ENCODE measurements at places on chromosomes 11 and 22.

DNA sequence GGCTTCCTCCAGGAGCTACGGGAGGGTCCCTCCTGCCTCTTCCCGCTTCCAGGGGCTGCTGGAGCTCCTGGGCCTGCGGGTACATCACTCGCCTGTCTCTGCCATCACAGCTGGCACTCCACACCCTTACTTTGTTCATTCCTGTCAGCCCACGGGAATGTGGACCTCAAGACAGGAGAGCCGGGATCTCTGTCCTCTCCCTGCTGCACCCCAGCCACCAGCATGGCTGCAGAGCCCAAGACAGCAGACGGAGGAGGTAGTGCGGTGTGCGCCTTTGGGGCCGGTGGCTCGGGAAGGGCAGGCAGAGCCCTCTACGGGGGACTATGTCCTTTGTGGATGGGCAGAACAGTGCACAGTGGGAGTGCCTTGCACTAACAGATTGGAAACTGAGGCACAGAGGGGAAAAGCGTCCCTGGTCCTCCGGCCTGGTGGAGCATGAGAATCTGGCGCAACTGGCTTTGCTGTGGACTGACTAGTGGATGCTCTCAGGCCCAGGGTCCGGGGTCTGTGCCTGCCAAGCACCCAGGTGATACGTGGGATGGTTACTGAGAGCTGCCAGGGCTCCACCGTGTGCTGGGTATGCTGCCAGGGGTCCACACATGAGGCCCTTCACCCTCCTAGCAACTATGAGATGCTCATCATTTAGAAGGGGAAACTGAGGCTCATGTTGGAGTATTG, 47.3 kb downstream of the IGF2 start:
- DNase-seq = no peak

DNA sequence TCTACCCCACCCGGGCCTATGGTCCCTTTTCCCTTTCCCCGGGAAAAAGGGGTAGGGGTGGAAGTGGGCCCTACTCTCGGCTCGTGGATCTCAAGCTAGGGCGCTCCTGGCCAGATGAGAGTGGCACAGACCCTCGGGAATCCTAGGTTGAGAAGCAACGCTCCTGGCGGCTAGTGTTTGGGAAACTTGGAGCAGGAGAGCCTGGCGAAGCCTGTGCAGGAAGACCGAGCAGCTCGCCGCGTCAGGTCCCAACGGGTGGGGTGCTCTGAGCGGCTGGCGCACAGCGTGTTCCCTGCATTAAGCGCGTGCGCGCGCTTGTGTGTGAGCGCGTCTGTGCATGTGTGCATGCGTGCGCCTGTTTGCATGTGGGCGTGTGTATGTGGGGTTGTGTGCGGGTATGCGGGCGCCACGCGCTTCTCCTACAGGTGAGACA, 7.1 kb upstream of the FLI1 start:
- peak; percentile 69 for DNase-seq

DNA sequence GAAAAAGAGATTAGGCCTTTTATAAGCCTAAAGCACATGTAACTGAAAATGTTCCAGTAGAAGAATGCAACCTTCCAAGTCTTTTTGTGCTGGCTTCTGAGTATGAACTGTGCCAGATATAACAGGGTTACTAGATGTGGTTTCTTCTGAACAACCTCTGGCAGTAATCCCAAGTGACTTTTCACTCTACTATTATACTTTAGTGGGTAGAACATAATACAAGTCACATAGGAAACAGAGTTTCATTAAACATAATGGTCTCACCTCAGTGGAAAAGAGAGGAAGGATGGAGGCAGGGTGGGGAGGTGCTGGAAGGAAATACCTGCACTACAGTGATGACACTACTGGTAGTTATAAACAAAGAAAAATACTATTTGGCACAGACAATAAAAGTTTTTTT, 81.3 kb downstream of the PHF21A start:
- DNase-seq = no peak

GRCh38 chr11:109769858-109770257, 323.3 kb upstream of the ZC3H12C start:
- no peak for DNase-seq

- no peak for DNase-seq
These were observed 48.0 kb downstream of the ME3 start for GRCh38 chr11:86624366-86624765.

GRCh38 chr11:71530602-71531001, 3.5 kb downstream of the KRTAP5-7 start:
- DNase-seq = no peak

GRCh38 chr22:27412866-27413445, 388.6 kb downstream of the MN1 start:
- no peak for DNase-seq

Measured in activated T-cell treated with anti-CD3 and anti-CD28 coated beads, Interleukin-2, amount 50 U/mL, for 48 hours (primary cell).